D721Med (cell line): ENCODE measurements at places on chromosomes 2 and 18.

GRCh38 chr2:218953366-218953954 lies 6.0 kb upstream of the CDK5R2 start:
- DNase-seq: no peak

GRCh38 chr2:48954935-48955334 lies 199.4 kb downstream of the FSHR start:
- DNase-seq: no peak

GRCh38 chr2:151869291-151869690 lies 41.1 kb upstream of the ARL5A start:
- no peak for DNase-seq

- DNase-seq: no peak
Observed at GRCh38 chr2:14358774-14359173, 273.7 kb upstream of the LRATD1 start.

- no peak for DNase-seq
Observed at GRCh38 chr2:196380098-196380497, 208.7 kb upstream of the STK17B start.

GRCh38 chr2:197251576-197251975 lies 59.0 kb downstream of the ANKRD44 start:
- no peak for DNase-seq

DNA sequence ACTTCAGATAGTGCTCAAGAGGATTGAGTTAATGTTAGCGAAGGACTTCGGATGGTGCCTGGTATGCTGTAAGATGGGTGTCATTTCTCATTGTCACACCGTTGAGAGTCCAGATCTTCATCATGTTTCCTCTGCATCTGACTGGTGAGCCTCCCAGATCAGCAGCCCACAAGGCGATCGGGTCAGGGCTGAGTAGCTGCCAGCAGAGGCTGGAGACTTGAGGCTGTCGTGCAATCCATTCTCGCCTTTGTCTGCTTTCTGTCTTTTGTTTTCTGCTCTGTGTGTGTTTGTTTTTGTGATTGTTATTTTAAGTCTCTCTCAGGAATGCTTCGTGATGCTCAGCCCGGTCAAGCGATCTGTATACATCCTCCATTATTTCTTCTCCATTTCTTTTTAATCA lies 95.8 kb downstream of the TGOLN2 start:
- no peak for DNase-seq

DNA sequence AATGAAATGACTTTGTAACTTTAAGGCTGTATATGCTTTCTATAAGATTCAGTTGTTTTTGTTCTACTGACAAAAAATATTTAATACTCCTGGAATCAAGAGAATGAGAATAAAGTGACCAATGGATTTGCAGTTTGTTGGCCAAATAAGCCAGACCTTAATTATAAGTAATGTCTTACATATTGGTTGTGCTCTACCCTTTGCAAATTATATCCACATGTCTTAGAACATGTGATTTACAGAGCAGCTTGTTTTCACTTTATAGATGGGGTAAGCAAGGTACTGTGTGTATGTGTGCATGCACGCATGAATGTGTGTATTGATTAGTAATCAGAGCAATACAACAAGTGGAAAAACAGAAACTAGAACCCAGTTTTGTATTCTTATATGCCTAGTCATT lies 59.1 kb downstream of the RMDN2 start:
- DNase-seq: no peak

DNA sequence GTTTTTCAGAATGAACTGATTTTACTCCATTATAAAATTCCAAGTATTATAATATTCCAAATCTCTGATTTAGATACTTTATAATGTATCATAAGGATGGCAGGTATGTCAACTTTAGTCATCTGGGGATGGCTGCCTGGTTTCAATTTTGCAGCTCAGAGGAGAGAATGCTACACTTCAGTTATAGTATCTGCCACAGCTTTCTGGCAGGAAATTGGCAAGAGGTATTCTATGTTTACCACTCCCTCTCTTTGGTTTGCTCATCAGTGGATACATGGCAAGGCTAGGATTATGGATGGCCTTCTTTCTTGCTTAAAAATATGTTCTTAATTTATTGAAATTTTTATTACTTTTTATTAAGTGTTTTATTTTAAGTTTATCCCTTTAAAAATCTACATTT lies 67.0 kb upstream of the TNFRSF11A start:
- DNase-seq: no peak

DNA sequence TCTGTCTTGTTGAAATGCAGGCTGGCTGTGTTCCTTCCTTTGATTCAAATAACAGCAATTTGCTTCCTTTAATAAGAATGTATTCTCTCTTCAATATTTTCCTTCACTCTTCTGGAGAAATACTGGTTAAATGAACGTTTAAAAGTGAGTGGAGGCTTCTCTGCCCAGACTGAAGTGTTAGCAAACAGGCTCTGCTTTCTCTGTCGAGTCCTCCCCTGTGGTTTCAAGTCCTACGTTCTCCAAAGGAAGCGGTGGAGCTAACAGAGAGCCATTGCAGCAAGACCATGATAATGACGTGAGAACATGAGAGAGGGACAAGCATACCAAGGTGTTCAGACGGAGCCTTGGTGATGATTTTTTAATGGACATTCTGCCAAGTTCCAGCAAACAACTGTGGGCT lies 26.2 kb upstream of the PID1 start:
- DNase-seq: no peak

- DNase-seq: no peak
Observed at GRCh38 chr2:43192744-43193651, 33.4 kb downstream of the ZFP36L2 start.

DNA sequence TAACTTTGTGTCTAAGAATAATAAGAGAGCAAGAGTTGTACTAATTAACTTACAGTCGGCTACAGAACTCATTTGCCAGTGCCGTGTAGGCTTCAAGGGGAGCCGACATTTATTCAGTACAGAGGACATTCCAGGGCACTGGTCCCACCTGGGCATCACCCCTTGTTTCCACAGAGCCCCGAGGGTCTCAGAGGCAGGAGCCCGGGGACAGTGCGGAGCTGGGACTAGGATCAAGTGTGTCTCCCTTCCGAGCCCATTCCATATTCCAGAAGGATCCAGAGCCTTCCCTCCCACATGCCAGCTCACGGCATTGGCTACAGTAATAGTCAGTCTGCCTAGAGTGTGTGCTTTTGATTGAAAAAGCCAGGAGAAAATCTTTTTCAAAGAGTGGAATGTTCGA lies 71.5 kb upstream of the CTDP1 start:
- no peak for DNase-seq

DNA sequence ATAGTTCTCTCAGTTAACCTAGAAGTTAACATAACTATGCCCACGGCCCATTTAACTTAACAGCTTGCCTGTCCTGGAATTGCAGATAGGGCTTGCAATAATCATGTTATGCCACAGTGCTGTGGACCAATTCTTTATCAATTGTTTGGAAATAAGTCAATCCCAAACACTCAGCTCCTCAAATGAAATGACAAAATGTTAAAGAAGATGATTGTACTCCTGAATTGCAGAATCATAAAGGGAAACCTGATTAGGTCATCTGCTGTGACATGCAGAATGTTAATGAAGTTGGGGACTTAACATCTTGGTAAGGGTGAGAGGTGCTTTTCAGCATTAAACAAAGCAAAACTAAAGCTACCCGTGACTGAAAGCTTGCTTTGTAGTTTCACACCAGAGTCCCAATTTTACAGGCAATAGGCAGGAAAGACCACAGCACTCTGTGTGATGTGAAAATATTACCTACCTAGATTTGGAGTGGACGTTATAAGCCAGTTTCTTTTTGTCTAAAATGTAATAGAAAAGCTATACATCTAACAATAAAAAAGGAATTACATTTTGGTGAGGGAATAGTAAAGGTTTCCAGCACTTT lies 364.0 kb downstream of the GPD2 start:
- no peak for DNase-seq

DNA sequence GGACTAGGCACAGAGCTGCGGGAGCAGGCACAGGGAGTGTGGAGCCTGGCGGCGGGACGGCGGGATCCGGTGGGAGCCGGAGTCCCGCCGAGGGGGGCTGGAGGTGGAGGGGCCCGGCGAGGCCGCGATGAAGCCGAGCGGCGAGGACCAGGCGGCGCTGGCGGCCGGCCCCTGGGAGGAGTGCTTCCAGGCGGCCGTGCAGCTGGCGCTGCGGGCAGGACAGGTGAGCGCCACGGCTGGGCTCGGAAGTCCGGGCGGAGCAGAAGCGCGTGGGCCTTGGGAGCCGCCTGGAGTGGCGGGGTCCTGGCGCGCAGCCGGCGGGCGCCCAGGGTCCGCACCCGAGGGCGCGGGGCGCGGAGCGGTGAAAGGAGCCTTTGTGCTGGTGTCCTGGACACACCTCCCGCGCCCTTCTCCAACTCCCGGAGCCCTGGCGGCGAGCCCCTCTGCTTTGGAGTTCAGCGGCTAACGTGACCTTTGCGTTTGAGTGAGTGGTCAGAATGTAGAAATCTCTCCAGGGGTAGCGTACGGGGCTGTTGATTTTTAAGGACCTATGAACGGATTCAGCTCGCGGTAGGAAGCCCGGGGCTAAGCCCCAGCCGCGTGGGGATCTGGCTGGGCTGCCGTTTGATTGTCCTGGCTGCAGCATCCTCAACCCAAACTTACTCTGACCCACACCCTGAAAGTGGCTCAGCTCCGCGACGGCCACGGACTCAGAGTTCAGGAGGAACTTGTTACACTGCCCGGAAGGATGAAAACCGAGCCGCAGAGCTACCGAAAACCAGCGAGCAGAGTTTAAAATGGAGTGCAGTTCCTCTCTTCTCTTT lies 448 bp downstream of the IMPA2 start:
- no peak for DNase-seq
